ENCODE measurements at places on chromosomes 11 and 22.

- no peak for DNase-seq
Measured at GRCh38 chr11:18853086-18853720, 61.6 kb upstream of the PTPN5 start.

DNA sequence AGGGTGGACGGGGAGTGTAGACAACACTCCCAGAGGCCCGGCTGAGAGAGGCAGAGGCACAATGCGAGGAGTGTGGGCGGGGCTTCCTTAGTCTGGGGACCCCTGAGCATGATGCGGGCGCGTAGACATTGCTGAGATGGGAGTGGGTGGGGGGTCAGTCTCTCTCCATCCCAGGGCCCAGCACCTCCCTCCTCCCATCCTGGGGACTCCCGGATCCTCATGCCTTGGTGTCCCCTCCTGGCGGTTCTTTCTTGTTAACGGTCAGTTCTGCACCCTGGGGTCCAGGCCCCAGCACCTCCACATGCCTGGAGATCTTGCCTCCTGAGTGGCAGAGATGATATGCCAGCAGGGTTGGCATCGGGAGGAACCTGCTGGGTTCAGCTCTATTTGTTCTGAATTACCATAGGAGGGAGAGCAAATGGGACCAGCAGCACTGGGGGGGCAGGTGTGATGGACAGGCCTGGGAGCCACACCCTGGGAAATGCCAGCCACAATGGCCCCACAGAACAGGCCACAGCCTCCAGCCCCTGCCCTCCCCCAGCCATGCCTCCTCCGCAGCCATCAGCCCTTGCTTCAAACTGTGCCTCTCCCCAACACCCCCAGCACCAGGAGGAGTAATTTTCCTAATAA lies 55.7 kb downstream of the RTL6 start:
- no peak for DNase-seq

DNA sequence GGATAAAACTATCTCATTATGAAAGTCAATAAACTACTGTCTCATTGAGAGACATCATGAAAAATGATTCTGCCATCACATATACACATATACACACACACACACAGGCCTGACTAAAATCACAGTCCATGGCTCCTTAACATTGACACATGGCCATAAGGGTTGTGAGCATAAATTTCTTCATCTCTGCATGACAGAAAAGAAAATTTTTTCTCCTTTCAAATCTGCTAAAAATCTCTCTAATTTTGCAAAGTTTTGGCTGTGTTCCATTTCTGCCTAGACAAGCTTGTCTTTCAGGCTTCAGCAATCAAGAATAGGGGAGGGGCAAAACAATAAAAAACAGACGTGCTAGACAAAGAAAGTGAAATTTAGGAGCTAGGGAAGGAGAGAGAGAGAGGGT lies 324.5 kb downstream of the LRRC4C start:
- DNase-seq, result no peak

DNA sequence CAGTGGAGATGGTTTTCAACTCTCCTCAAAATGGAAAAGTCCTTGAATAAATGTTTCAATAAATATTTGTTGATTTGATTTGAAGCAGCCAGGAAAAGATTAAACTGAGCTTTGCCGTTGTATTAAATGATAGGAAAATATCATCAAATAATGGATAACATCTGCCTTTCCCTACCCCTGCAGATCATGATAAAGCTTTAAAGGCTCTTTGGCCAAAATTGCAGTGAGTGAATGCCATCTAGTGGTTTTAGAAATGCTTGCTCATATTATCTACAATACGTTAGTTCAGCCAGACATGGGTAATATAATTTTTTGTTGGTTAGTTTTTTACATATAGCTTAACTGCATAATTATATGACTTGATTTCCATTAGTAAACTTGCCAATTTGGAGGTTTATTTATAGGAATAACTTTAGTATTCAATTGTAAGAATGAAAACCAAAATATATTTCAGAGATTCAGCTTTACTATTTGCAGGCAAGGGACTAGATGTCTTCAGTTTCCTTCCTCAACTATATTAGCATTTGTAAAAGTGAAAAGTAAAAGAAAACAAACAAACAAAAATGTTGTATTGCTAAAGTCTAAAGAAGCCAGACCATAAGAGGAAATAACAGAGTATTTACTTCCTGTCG lies 159.2 kb downstream of the MSANTD4 start:
- peak; percentile 92 for DNase-seq

DNA sequence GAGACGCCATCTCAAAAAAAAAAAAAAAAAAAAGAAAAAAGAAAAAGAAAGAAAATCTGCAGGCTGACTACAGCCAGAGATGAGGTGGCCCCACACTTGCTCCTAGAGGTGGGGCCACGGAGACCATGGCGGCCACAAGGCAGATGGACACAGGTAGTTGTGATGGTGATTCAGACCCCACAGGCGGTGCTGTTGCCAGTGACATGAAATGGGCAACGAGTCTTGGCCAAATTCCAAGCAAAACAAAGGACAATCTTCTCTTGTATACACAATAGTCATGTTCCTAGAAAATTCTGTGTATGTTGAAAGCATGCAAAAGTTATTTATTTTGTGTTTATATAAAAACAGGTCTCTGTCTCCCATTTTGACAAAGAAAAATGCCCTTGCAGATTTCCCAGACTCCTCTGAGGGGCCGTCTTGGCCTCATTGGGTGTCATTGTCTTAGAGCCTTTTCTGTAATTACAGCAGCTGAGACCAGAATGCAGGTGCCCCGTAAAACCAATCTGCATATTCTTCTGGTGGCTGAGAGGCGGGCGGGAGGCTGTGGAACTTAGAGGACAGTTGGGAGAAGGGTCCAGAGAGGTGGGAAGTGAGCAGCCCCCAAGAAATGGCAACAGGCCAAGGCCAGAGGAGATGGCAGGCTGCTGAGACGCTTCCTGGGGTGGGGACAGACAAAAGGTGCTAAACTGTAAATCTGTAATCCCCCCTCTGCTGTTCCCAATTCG lies 22.5 kb upstream of the DAGLA start:
- no peak for DNase-seq

GRCh38 chr22:47406180-47406834 lies 643.9 kb downstream of the TBC1D22A start:
- DNase-seq, result no peak

DNA sequence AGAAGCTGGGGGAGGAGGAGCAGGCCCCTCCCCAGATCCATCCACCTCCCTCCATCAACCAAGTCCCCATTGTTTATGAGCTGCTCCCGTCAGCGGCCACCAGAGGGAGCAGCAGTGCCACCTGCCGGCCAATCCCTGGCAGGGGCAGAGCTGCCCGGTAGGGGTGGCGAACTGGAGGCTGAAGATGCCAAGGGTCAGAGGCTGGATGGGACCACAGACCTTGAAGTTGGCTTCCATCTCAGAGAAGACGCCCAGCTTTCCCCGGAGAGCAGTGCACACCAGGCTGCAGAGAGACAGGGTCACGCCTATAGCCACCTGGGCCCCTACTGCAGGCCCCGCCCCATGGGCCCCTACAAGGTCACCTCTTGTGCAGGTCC lies 3.6 kb downstream of the FIBP start:
- DNase-seq, result peak; percentile 70

GRCh38 chr11:69574608-69575255 lies 66.2 kb upstream of the CCND1 start:
- DNase-seq, result no peak

DNA sequence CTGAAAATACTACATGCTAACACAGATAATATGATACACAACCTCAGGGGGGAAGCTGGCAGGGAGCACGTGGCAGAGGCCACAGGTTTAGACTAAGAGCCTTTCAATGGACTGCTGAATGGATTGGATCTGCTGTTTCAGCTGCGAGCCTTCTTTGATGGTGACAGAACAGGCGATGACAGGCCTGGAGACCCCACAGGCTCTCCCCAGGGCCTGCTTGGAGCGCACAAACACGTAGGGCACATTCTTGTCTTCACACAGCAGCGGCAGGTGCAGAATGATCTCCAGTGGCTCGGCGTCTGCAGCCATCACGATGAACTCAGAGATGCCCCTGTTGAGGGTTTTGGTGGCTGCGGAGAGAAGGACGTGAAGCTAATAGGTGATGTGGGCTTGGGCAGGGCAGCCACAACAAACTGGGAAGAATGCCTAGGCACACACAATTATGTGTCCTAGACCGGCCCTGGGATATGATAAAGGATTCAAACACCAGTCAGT lies 13.8 kb downstream of the SNU13 start:
- no peak for DNase-seq

DNA sequence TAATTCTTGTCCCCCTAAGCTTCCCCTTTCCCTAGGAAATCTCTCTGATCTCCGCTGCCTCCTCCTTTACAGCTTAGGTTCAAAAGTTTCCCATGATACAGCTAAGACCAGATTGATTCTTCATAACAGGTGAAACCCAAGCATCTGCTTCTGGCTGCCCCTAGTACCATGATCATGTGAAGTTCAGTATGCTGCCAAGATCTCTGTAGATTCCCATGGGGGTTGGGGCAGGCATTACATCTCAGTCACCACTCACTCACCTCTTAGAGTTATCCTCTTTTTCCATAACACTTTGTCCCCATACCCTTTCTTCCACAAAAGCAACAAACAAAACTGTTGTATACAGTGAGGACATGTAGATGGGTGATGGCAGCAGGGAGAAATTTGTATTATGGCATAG lies 44.0 kb downstream of the RRP8 start:
- DNase-seq, result no peak

GRCh38 chr11:6269994-6270393 lies 10.4 kb downstream of the CCKBR start:
- DNase-seq, result no peak

DNA sequence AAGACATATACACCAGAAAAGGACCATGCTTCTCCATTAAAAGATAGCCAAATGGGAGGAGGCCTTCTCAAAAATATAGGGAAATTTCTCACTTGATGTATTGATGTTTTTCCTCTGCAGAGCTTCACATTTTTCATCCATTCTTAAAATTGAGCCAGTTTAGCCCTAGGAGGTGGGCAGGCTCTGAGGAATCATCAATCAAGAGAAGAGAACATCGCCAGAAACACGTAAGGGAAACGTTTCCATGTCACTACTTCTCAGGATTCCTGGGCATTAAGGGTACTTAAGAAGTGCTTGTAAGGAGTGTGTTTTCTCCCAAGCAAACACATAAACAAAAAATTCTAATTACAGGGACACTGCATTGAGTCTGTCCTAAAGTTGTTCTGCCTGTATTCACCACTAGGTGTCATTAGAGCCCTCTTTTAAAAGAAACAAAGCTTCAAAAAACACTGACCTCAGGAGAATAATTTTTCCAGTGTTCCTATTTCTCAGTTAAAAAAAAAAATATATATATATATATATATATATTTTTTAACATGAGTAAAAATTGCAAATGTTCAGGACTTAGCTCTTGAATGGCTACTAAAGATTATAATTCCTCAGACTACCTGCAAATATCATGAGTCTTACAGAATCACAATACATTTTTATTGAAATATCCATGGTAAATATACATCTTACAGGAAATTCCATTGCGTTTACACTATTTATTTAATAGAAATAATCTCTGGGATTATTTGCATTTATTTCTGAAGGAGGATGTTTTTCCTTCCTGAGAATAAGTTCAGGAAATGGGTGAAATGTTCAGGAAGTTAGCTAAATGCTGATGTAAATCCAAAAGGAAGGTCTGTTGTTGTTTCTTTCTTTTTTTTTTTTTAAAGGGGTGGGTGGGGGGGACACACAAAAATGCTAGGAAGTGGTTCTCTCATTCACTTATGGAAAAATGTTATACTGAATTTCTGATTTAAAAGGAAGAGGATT lies 16.0 kb downstream of the FZD4 start:
- no peak for DNase-seq

DNA sequence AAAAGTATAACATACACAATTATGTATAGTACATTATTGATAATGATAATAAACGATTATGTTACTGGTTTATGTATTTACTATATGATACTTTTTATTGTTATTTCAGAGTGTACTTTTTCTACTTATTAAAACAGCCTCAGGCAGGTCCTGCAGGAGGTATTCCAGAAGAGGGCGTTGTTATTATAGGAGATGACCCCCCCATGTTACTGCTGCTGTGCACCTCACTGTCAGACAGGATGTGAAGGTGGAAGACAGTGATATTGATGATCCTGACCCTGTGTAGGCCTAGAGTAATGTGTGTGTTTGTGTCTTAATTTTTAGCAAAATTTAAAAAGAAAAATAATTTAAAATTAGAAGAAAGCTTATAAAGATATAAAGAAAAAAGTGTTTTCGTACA lies 57.6 kb downstream of the REXO2 start:
- no peak for DNase-seq

GRCh38 chr11:14318581-14318981 lies 40.4 kb downstream of the RRAS2 start:
- DNase-seq, result no peak

All from hippocampal formation (tissue), 2 donors.